ENCODE measurements at places on chromosomes 1 and 21. TPM values are rescaled to one million over a fixed set of nuclear protein-coding genes. Genes with fewer than 3 reads are reported as not detected.

DNA sequence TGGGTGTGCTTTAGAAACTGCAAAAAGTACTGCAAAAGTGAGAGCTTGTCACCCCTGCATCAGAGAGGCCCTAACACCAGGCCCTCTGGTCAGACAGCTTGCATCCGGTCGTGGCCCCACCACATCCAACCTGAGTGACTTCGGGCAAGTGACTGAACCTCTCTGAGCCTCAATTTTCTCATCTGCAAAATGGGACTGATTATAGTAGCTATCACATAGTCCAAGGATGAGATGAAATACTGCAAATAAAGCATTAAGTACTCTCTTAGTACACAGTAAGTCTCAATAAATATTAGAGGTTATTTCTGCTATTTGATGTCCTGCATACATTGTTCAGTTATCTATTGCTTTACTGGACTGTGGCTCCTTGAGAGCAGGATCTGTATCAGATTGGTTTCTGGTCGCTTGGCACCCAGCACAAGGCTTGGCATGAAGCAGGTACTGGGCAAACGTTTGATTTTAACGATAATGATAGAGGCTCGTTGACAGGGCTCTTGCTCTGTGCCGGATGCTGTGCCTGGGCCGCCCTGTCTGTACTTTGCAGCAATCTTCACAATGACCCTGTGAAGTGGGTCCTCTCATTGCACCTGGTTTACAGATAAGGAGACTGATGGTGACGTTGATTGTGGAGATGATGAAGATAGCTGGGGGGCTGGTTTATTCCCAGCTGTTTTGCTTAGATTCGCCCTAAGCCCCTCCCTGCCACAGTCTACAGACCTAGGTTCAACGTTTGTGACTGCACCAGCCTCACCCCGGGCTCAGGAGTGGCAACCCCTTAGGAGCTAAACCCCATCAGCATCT lies 43.6 kb downstream of the RAP1GAP start:
- H3K27me3 ChIP-seq: no peaks in the 10 kb centered on the region
- no peak for DNase-seq
- H3K36me3 ChIP-seq: no peaks in the 10 kb centered on the region
- peaks cover 66% of the 10 kb centered on the region for H3K4me1 ChIP-seq
- peak overlapping the region; percentile 96 for H3K27ac ChIP-seq
- H3K4me3 ChIP-seq: no peak overlapping the region

- no peak for DNase-seq
- no peaks in the 10 kb centered on the region for H3K36me3 ChIP-seq
- H3K27ac ChIP-seq: no peak overlapping the region
- H3K27me3 ChIP-seq: no peaks in the 10 kb centered on the region
- H3K4me3 ChIP-seq: no peak overlapping the region
These were observed 129.5 kb upstream of the DSCAM start for GRCh38 chr21:40976198-40977109.

DNA sequence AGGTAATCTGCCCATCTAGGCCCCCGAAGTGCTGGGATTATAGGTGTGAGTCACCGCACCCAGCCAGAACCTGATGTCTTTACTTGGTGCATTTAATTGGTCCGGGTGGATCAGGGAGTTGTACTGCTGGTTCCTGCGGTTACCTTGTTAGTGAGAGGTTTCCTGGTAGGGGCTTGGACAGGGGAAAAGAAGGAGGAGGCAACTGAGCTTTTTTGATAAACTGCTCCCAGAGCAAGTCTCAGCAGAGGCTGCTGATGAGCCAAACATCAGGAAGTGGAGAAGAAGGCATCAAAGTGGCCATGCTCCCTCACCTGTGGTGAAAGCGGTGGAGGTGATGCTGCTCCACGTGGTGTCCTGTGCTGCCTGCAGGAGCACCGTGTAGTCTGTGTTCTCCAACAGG lies 161.5 kb upstream of the KIAA0040 start:
- H3K27me3 ChIP-seq: no peaks in the 10 kb centered on the region
- H3K27ac ChIP-seq: no peak overlapping the region
- no peak overlapping the region for H3K4me3 ChIP-seq
- H3K36me3 ChIP-seq: no peaks in the 10 kb centered on the region
- DNase-seq: no peak

Gene LHX8
- not detected for total RNA-seq

Gene KIAA0040
- 8.8 TPM for total RNA-seq

Gene HES2
- 2.1 TPM for total RNA-seq

Measured in PC-9 (cell line).